Hypothalamus (tissue), 51 donors: ENCODE measurements at places on chromosomes 4 and X.

DNA sequence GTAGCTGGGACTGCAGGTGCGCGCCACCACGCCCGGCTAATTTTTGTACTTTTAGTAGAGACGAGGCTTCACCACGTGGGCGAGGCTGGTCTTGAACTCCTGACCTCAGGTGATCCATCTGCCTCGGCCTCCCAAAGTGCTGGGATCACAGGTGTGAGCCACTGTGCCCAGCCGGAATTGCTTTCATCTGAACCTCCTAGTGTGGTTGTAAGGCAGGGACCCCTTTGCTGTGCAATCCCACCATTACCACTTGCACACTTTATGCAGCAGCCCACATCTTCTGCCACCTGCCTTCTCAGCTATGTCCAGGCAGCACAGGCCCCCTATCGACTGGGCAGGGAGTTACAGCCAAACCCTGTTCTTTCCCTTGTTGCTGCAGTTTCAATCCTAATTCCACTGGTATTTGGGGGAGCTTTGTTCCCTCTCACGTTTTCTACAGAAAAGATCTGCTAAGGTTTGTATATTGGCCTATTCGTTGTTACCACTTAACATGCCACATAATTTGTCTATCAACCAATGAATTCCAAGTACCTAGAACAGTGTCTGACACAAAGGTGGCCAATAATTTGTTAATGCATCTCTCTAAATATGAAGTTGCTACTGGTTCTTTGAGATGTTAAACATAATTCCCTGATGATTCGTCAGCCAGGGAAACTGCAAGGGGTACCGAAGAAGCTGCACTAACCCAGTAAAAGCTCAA is 6.5 kb downstream of the RPL39 start:
- DNase-seq, result peak; percentile 0

DNA sequence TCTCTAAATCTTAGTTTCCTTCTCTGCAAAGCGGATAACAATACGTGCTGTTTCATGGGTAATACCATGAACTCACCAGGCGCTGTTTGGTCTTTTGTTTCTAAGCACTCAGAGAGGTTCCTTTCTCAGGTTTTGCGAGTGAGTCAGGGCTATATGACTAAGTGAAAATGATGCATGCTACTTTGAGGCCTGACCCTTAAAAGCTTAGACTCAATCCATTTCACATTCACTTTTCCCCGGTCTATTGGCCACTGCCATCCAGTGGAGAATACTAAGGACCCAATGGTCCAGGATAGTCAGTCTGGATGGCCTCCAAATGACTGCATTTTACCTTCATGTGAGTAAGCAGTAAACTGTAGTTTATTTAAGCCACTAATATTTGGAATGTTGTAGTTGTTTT is 400.8 kb upstream of the SLIT2 start:
- no peak for DNase-seq

GRCh38 chrX:39852491-39852890 is 245.3 kb downstream of the BCOR start:
- DNase-seq, result no peak

- DNase-seq, result no peak
Measured at GRCh38 chr4:153023139-153023538, 87.0 kb downstream of the FHDC1 start.

DNA sequence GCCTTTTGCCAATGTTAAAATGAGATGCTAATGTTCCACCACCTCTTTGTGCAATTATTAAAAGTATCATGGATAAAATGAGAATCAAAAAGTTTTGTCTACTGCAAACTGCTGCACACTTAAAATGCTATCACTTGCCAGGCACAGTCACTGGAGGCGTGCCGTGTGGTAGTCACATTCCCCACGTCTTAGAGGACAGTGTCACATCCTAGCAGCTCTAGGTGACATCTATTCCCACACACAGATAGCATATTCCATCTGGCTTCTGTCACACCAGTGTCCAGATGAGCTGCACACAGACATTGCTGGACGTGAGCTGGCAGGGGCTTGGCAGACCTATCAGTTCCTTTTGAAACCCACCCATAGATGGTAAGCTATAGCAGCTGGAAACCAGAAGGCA is 47.0 kb downstream of the NSG1 start:
- DNase-seq, result no peak

GRCh38 chr4:55123791-55124190 is 1.6 kb downstream of the KDR start:
- DNase-seq, result no peak

- peak; percentile 60 for DNase-seq
Measured at GRCh38 chr4:74038425-74039314, at the start of gene CXCL3. CXCL3 (minus strand) TSS chr4:74038689; CDS start chr4:74038611, 78 bp downstream.

DNA sequence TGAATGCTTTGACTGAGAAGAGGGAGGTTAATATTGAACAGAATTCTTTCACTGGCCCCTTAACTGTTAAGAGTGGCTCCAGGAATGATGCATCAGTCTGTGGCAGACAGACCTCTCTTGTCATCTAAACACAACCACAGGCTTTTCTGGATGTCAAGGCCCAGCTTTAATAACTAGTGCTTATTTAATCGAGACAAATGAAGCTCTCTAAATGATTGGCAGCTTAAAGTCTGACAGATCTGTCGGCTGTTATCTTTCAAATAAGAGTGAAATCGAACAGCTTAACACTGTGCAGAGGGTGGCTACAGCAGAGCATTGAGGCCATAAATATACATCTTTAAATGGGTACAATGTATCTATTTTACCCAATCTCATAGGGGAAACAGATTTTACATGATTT is 500.8 kb upstream of the PABPC4L start:
- DNase-seq, result no peak

DNA sequence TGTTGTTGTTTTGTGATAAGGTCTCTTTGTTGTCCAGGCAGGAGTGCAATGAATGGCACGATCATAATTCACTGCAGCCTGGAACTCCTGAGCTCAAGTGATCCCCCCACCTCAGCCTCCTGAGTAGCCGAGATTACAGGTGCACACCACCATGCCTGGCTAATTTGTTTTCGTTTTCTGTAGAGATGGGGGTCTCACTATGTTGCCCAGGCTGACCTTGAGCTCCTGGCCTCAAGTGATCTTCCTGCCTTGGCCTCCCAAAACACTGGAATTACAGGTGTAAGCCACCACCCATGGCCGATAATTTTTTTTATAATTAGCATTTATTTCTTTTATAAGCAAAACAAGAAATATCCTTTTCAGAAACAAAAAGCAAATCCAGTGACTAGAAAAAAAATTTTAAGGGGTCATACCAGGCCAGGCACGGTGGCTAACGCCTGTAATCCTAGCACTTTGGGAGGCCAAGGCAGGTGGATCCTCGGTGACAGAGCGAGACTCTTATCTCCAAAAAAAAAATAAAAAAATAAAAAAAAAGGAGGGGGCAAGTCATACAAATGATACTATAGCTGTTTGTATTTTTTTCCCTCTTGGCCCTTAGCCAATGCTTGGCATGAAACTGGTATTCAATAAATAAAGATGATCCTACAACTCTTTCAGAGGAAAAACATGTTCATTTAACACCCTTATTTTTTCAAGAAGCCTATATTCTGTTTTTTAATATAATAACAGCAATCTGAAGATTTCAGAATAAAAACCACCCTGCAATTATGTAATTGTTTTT is 3.4 kb downstream of the PLAC8 start:
- no peak for DNase-seq
